GM13977 (cell line): ENCODE measurements at places on chromosomes 6 and 20.

DNA sequence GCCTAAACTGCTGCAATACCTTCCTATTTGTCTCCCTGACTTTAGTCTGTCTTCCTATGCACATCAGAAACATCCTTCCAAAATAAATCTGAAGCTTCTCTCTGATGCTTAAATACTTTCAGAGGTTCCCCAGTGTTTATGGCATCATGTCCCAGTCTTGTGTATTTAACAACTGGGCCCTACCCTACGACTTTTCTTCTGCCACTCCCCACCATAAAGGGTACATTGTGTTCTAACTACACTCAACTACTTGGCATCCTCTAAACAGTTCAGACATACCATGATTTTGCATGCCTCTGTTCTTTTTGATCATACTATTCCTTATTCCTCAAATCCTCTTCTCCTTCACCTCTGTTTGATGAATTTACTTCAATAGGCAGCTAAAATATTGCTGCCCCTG lies 143.0 kb upstream of the KCNK16 start:
- DNase-seq: no peak

GRCh38 chr6:28543651-28544610 lies 18.2 kb downstream of the GPX5 start:
- peak; percentile 48 for DNase-seq

- no peak for DNase-seq
These were observed 834.0 kb downstream of the MAFB start for GRCh38 chr20:39855056-39855455.

- no peak for DNase-seq
These were observed 17.7 kb downstream of the CLIC5 start for GRCh38 chr6:45997875-45998506.

DNA sequence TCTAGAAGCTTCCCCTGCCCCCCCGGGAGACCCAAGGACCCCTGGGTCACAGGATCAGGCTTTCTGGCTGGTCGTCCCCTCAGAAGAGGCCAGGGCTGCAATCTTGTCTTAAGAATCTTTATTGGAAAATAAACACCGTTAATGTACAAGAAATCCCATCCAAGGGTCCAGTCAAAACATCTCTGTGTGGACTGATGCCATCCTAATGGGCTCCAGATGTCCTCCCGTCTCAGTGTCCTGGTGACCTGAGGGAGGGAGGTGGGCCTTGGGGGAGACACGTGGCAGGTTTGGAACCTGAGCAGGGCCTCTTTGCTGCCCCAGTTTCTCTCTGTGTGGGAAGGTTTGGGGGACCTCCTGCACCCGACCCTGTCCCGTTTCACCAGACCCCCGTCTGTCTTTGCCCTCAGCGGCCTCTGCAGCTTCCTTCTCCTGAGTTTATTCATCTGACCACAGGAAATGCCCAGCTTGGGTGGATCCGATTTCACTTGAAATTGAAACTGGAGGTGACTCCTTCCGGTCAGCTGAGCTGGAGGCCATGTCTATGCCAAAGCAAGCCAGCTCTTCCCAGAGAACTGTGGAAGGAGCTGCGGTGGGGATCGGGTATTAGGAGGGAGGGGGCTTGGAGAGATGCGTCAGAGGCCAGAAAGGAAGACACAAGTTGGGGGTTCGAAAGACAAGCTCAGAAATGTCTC lies 75.1 kb downstream of the SLC2A10 start:
- DNase-seq: no peak

- DNase-seq: no peak
These were observed 189.1 kb upstream of the SUPT3H start for GRCh38 chr6:45566882-45567281.

GRCh38 chr6:118500130-118501015 lies 47.7 kb upstream of the PLN start:
- DNase-seq: no peak

GRCh38 chr6:75234126-75234865 lies 9.3 kb downstream of the COX7A2 start:
- no peak for DNase-seq

- DNase-seq: no peak
These were observed 9.8 kb upstream of the FAM217A start for GRCh38 chr6:4088704-4089103.

DNA sequence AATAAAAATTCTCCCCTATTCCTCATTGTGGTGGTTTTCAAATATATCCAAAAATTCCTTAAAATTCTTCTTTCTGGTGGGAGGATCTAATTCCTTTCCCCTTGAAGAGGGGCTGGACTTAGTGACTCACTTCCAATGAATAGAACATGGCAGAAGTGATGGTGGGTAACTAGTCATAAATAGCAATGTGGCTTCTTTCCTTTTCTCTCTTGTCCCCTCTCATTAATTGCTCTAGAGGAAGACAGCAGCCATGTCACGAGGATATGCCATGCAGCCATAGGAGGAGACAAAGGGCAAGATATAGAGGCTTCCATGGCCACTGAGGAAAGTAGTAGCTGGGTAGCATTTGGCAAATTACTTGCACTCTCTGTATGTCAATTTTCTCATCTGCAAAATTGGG lies 5.9 kb downstream of the VNN2 start:
- no peak for DNase-seq

DNA sequence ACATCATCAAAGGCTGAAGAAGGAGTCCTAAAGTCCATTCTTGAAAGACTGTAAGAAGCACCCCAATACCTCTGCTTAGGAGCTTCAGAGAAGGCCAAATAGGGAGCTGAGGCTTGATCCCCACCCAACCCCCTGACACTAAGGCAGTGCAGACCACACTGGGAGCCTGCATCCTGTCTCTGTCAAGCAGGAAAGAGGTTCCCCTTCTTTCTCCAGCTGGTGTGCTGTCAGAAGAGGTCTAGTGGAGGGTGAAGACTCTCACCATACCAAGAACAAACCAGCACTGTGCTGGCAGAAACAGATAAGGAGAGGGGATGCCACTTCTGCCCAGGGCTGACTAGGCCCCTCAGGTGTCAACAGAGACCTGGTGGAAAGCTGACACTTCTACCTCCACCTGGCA lies 19.9 kb downstream of the GZF1 start:
- no peak for DNase-seq

GRCh38 chr6:32815115-32815514 lies 1.7 kb downstream of the HLA-DOB start:
- no peak for DNase-seq

DNA sequence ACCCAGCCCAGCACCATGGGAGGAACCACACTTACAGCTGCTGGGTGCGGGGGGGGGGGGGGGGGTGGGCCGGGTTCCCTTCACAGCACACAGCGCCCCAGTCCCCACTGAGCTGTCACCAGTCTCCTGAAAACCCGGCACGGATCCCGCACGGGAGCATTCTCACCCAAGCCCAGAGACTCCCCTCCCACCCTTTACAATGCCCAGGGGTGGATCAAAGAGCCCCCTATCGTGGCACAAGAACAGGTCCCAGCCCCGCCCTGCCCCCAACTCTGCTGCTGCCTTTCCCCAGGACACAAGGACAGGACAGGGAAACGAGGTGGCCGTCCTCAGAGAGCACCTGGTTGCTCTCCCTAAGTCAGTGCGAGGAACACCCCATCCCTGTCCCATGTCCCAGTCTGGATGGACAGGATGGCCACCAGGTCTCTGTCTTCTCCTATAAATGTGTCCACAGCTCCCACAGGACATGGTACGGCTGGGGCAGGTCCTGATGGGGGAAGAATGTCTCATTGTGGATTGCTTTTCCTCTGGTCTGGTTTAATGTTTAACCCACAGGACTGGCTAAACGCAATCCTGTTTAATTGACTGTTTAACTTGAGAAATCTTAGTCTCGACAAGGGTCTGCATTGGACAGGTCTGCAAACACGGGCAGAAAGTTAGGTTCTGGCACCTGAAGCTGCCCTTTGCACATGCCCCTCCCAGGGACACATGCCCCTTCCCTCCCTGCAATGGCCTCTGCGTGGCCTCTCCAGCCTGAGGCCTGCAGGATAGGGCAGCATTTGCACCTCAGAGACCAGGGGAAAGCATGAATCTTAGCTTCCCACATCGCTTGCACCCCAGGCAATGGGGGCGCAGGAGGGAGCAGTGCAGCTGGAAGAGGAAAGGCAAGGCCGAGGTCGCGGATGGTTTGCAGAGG lies 45.3 kb downstream of the DACT2 start:
- no peak for DNase-seq

DNA sequence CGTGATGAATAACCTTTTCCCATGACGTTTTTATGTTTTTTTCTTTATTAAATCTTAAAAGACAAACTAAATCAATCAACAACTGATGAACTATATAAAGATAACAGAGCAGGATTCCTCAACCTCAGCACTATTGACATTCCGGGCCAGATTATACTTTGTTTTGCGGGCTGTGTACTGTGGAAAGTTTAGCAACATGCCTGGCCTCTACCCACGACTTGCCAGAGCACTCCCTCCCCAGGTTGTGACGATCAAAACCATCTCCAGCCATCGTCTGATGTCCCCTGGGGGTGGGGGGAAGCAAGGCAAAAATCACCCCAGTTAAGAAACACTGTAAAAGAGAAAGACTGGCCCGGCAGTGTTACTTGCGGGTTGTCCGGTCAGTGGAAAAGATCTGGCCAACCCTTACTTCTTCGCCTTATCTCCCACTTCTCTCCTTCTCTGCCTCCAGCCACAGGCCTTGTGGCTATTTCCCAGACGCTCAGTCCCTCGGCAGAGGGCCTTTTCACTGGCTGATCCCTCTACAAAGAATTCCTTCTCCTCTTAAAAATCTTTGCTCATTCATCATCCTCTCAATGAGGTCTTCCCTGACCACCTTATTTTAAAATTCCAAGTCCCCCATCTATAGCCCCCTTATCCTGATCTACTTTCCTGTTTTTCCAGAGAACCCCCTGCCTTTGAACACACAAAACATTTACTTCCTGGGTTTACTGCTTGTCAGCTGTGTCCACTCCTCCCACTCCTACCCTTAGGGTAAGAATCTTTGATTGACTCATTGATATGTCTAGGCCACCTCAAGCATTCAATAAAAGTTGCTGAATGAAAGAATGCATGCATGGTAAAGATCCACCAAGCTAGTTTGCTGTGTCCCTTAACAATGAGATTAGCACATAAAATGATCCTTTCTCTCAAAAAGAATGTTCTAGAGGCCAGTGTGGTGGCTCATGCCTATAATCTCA lies 14.7 kb upstream of the RAB22A start:
- DNase-seq: no peak

- DNase-seq: no peak
These were observed 35.2 kb downstream of the ILRUN start for GRCh38 chr6:34661357-34661756.

DNA sequence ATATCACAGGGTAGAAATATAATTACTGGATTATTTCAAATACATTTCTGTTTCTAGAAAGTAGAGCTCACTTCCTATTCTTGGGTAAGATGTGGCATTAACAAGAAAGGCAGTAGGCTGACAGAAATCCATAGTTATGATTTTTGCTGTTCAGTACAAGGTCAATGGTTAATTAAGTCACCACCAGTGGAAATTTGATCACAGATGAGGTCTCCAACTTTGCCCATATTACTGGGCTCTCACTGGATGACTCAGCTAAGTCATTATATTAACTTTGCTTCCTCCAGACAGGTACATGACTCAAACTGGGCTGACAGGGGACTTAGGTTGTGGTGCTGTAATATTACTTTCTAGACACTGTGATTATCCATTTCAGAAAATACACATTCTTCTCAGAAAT lies 212.4 kb downstream of the GRIK2 start:
- no peak for DNase-seq

GRCh38 chr6:91704531-91704930 lies 1117.7 kb upstream of the MAP3K7 start:
- no peak for DNase-seq

GRCh38 chr6:146542881-146543210 lies 787 bp upstream of the RAB32 start:
- no peak for DNase-seq

DNA sequence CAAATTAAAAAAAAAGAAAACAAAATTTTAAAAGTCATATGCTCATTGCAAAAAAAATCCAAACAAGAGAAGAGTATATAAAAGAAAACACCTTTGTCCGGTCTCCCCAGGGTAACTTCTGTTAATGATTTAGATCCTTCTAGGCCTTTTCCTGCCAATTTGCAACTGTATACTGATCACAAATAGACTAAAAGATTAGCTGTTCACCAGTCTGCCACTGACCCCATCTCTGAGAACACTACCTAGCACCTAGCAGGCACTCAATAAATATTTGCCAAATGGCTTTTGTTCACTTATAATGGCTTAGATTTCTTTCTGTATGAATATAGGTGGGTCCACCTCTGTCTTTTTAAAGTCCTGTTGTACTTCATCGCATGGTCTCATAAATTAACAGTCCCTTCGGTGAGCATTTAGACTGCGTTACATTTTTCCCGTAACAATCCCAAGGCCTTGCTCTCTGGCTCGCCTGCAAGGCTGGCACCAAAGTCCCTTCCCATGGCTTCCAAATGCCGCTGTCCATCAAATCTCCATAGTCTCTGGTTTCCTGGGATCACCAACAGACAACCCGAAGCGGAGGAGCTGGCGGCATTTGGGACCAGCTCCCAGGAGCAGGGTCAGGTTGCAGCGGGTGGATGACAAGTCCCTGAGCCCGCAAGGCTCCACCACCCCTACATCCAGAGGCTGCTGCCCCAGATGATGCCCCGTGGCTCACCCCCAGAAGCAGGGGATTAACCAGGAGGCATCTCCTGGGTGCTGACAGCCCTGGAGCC lies 11.8 kb downstream of the JPH2 start:
- no peak for DNase-seq

DNA sequence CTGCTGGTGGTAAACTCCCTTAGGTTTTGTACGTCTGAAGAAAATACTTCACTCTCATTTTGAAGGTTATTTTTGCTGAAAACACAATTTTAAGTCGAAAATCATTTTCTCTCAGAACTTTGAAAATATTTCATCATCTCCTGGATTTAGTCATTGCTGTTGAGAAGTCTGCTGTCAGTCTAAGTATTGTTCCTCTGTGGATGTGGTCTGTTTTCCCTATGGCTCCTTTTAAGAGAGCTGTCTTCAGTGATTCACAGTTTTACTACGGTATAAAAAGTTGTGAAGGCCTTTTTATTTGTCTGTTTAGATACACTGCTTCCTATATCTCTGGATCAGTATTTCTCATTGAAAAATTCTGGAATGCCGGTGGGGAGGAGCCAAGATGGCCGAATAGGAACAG lies 159.3 kb downstream of the GJA10 start:
- no peak for DNase-seq

DNA sequence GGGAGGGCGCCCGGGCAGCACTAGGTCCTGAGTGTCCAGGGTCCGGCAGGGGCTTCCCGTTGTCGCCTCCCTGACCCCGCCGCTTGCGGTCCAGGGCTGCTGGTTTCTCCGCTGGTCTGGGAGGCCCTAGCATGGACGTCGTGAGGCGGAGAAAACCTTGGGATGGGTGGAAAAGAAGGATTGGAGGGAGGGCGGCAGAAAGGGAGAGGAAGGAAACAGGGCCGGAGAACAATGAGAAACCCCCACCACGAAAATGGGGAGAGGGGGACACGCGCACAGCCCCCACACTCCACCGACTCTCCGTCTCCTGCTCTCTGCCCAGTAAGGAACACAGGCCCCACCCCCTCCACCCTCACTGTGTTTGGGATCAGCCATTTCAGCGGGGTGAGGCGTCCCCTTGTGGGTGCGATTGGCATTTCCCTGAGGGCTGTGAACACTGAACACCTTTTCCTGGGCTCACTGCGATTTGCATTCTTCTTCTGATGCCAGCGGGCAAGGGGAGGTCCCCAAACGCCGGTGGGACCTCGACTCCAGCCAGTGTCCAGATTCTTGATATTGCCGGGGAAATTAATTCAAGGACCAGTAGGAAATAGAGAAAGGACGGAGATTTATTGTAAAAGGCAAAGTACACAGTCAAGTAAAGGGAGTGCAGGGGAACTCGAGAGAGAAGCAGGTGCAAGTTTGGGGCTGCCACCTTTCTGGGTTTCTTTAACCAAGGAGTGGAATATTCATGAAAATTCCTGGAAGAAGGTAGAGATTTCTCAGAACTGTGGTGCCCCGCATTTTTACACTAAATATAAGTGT lies 3.3 kb upstream of the RAET1G start:
- no peak for DNase-seq

- no peak for DNase-seq
These were observed 181.9 kb downstream of the ERMARD start for GRCh38 chr6:169933251-169933821.
